CD4-positive, alpha-beta T cell treated with Interleukin-4 for 1 hour (primary cell): ENCODE measurements at places on chromosomes 4 and X.

- DNase-seq: no peak
Measured at GRCh38 chr4:140595065-140595464, 26.3 kb upstream of the UCP1 start.

DNA sequence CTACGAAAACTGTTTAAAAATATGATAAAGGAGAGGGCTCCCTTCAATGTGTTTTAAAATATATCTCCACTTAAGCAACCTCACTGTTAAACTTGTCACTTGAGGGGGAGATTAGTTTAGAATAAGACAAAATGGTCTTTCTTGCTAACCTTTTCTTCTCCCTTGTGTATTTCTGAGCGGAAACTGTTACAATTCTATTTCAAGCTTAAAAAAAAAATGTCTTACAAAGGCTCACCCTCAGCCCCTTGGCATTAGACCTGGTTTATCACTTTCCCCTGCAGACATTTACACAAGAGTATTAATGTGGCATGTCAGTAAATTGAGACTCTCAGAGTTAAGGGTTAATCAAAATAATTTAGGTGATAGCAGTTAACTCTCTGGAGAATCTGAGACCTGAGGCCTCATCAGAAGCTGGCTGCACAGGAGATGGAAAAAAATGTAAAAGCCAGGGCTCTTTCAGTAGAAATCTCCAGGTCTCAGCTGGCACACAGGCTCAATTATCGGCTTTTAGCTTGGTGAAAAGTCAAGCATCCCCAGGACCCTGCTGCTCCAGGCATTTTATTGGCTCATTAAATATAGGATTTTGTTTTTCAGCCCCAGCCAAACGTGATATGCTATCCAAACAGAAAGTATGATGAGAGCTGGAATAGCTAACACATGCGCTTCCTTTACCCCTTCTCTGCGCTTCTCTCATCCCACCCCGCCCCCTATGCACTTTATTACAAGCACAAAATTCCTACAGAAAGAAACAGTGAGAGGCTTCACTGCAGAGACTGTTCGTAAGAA, 130.5 kb downstream of the PPA2 start:
- DNase-seq: no peak

GRCh38 chr4:78667764-78668163, 108.4 kb upstream of the BMP2K start:
- no peak for DNase-seq

DNA sequence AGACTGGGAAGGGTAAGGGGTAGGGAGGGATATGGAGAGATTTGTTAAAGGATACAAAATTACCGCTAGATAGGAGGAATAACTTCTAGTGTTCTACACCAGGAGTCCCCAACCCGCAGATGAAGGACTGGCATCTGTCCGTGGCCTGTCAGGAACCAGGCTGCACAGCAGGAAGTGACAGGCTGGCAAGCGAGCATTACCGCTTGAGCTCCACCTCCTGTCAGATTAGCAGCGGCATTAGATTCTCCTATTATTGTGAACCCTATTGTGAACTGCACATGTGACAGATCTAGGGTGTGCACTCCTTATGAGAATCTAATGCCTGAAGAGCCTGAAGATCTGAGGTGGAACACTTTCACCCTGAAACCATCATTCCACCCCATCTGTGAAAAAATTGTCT, 27.9 kb upstream of the BBS7 start:
- peak; percentile 15 for DNase-seq

DNA sequence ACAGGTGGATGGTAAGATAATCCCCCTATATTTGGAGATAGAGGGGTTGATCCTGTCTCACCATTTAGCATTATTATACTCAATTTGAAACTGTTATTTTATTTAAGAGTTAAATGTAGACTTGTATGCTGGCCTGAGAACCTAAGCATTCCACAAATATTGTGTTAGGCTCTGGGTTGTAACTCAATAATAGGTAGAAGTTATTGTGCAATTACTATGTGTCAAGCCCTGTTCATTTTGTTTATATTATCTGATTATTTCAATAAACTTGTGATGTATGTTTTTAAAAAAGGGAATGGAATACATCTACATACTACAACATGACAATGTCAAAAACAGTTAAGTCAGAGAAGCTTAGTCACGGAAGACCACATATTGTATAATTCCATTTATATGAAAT, 13.6 kb upstream of the TXK start:
- DNase-seq: no peak
